Head of caudate nucleus (tissue), 42 donors: ENCODE measurements at places on chromosomes 3 and 15.
A peak's percentile ranks its signal among the peaks of the same experiment; 100 is the strongest.

DNA sequence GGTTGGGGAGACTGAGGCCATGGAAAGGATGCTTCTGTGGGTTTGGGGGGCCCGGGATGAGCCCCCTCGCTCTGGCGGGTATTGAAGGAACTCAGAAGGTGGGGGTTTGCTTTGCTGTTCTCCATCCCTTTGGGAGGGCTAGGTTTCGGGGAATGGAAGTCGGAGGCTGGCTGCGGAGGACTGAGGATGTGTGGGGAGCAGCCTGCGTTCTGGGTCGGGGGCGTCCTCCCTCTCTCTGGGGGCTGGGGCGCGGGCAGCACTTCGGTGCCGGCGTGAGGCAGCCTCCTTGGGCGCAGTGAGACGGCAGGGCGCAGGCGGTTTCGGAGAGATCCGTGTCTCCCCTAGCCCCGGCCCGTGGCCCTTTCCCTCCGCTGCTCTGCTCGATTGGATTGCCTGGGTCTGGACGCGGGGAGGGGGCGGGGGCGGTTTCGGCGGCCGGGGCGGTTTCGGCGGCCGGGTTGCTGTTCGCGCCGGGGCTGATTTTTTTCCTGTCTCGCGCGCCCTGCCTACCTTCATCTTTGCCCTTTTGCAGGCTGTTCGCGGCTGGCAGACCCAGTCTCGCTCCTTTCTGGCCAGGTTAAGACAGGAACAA is 1.4 kb downstream of the PTPRG start:
- DNase-seq, result peak; percentile 60

DNA sequence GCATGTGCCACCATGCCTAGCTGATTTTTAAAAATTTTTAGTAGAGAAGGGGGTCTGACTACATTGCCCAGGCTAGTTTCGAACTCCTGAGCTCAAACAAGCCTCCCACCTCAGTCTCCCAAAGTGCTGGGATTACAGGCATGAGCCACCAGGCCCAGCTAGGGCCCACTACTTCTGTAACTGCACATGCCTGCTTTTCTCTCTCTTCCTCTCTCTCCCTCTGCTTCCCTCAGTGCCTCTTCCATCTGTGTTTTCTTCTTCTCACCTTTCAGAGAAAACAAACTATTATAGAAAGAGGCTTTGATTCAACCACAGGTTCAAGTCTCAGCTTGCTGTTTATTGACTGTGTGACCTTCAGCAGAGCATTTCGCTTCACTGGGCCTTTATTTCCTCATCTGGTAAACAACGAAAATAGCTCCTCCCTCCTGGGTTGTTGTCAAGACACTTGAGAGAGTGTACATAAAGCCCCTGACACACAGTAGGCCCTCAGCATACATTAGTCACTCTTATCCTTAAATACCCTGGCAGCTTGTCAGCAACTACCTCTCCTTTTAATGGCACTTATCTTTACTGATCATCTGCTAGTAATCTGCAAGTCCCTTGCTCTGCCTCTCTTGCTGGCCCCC is 10.2 kb downstream of the TADA3 start:
- no peak for DNase-seq

- no peak for DNase-seq
These were observed 67.1 kb downstream of the KBTBD12 start for GRCh38 chr3:127982155-127982554.

DNA sequence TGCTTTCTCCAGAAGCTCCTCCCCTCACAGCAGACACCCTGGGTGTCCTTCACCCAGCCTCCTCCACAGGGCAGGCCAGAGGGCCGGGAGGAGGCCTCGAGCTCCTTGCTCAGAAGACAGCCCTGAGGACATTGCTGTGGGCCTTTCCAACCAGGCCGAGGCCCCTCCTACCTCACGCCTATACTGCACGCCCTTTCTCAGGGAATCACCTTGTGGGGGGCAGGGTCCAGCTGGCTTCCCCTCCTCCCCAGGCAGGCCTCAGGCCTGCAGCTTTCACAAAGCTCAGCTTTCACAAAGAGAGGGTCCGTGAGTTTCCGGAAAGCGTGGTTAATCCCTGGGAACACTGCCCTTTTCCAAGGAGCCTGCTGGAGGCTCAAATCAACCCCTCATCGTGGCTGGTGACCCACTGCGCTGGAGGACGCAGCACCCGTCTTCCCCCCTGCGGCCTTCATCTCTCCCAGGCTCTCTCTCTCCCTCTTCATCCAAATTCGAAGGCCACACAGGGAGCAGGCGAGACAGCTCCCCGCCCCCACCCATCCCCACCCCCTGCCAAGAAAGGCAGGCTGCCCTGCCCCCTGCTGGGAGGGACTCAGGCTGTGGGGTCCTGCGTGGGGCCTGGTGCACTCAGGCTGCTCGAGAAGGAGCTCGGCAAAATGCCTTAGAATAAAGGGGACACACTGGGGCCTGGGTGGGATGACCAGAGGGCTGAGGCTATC is 79.4 kb downstream of the OCA2 start:
- no peak for DNase-seq

DNA sequence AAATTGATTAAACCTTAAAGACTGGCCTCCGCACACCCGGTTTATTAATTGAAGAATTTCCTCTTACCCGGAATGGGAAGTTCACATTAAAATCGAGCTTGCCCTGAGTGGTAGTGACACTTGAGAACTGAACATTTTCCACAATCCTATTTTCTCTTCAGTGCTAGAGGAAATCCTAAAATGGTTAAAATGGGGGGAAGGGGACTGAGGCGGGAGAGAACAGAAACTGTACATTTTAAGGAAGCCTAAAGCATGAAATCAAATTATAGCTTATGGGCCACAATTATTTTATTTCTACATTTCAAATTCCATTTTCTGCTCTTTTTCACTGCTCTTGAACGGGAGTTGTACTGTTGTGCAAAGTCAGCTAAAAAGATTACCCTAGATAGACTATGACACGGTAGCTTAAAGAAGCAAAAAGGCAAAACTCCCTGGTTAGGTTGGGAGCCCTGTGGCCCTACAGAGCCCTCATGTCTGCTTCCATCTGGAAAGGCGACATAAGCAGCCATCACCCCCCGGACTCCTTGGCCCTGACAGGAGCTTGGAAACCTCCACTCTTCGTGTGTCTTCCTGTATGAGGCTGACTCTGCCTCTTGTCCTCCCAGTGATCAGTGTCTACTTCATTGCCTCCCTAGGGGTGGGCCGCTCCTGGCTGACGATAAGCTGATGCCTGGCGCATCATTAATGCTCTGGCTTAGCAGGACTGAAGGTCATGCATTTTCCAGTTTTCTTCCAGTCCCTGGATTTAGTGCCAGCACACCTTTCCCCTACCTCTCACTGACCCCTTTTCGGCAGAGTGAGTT is 79.3 kb downstream of the EEFSEC start:
- no peak for DNase-seq

GRCh38 chr3:41216993-41217392 is 17.7 kb downstream of the CTNNB1 start:
- DNase-seq, result no peak

- DNase-seq, result no peak
These were observed 414 bp upstream of the TMEM115 start for GRCh38 chr3:50359760-50360110.

- DNase-seq, result no peak
These were observed 190.2 kb upstream of the GBE1 start for GRCh38 chr3:81951636-81952035.

- no peak for DNase-seq
These were observed 45.2 kb upstream of the SEC61A1 start for GRCh38 chr3:128007033-128007424.

- DNase-seq, result peak; percentile 78
These were observed 848 bp downstream of the SYNM start for GRCh38 chr15:99105514-99106341.

- no peak for DNase-seq
These were observed 18.9 kb downstream of the SRGAP3 start for GRCh38 chr3:9230596-9230995.

- DNase-seq, result no peak
These were observed 250.9 kb downstream of the MAGI1 start for GRCh38 chr3:65787827-65788226.

- no peak for DNase-seq
These were observed 911 bp downstream of the CCRL2 start for GRCh38 chr3:46407970-46408369.

DNA sequence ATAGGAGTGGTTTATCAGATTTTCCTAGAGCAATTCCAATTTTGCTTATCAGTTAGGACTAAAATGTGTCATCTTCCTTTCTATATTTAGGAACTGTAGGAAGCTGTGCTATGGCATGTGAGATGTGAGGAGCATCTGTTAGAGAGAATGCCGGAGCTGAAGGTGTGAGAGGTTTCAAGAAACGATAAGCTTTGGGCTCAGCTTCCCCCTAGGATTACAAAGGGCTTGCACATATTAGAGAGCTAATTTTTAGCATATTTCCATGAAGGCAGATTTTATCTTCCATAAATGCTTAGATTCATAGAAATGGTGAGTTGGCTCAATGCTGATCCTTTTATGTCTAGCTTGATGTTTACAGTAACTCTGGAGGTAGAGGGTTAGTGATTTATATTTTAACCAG is 120.2 kb downstream of the CNTN4 start:
- DNase-seq, result no peak

DNA sequence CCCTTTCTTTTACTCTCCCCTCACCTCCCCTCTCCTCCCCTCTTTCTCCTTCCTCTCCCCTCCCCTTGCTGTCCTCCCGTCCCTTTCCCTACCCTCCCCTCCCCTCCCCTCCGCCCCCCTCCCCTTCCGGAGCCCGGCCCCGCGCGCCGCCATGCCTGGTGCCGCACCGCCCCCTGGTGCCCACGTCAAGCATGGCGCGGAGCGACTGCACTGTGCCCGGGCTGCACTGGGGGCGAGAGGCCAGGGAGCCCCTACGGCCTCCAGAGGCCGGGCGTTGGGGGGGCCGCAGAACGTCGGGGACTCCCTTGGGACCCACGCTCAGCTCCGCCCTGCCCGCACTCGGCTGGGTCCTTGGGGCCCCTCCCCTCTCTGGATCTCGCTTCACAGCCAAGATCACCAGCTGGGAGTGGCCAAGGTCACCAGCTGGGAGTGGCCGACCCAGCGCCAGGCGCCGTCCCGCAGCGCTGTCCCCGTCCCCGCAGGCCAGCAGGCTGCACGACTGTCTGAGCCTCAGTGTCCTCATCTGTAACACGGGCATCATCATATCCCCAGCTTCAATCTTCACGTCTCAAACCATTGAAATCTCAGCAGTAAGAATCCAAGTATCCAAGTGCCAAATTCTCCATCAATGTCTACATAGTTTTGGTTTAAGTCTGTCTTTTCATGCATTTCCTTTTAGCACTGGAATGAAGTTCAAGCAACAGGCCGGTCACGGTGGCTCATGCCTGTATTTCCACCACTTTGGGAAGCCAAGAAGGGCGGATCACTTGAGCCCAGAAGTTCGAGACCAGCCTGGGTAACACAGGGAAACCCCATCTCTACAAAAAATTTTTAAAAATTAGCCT is 42.5 kb downstream of the TPRA1 start:
- peak; percentile 86 for DNase-seq
